ENCODE measurements at places on chromosomes 2 and 18.

DNA sequence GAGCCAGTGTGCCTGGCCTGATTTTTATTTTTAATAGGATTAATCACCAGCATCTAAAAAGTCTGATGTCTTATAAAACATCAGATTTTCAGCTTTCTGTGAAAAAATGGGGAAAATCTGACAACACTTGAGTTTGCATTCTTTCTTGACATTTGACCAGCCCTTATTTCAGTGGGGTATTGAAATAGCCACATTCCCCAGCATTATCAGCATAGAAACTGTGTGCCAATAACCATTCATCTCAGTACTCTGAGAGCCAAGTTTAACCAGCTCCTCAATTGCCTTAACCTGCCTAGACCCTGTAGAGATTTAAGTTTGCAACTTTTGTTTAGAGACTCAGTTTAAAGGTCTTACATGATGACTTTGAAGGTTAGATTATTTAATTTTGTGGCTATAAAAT lies 155.0 kb downstream of the CERS6 start:
- DNase-seq: no peak

DNA sequence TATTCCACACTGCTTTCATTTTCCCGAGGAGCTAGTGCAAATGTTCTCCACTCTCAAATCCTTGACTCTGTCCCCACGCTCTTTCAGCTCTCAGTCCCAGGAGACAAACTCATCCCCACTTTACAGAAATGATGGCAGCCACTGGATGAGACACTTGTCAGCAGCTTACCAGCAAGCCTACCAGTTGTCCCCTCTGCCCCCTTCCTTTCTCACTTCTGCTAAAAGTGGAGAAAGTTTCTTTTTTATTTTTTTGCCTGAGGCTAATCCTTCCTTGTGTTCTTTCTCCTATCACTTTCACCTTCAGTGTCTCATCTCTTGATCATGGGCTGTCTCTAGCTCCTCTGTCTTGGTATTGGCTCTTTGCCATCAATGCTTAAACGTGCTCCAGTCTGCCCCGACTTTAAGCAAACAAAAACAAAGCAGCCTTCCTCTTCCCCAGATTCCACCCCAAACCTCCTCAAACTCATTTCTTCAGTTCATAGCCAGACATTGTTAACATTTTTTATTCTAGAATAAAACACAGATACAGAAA lies 64.5 kb downstream of the TTC32 start:
- DNase-seq: no peak

GRCh38 chr18:79323471-79323870 lies 72.3 kb upstream of the NFATC1 start:
- DNase-seq: no peak

DNA sequence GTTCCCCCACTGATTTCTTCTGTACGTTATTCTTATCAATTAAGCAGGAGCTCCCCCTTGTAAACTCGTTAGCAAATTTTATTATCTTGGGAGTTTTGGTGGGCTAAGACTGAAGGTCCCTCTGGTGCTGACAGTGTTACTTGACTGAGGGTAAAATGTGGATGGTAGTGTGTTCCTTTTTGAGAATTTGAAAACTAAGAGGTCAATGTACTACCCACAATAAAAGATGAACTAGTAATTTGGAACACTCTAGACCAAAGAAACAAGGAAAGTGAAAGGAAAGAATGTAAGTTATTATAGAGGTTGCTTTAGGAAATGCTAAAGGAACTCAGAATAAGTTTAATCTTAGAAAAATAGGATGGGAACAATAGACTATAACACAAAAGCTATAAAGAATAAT lies 35.1 kb downstream of the YWHAQ start:
- DNase-seq: no peak

DNA sequence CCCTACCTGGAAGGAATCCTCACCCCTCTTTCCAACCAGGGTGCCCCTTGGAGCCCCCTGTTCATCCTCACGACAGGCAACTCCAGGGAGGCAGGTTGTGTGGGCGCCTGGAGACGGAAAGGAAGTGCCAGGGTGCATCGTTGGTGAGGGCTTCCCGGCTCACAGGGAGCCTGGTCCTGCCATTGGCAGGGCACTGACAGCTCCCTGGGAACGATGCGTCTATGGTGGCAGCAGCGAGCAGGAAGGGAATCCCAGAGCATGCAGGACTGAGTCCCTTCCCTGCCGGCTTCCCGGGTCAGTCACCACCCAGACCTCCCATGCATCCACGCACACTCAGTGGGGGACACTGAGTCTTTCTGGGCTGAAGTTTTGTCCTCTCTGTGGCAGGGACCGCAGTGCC lies 117.6 kb downstream of the INHBB start:
- no peak for DNase-seq

Data from activated T-cell treated with anti-CD3 and anti-CD28 coated beads, Interleukin-2, amount 50 U/mL, for 72 hours (primary cell).